Fibroblast of skin of abdomen (primary cell): ENCODE measurements at places on chromosomes 2 and 18.
A peak's percentile ranks its signal among the peaks of the same experiment; 100 is the strongest.

DNA sequence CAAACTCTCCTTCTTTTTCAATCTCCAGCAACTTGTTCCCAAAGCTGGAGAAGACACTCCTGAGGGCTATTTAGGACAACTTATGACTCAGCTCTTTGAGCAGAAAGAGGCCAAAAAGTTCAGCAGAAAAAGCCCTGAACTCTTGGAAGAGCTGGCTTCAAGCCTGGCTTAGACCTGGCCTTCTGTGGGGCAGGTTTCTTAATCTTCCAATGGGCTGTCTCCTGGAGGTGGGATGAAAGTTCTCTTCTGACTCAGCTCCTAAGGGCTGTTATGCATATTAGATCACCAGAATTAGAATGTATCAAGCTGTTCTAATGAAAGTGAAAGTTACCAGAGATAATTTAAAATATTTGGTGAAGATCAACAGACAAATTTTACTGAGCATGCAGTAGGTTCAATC lies 129.4 kb downstream of the RAD51AP2 start:
- peak; percentile 14 for DNase-seq

DNA sequence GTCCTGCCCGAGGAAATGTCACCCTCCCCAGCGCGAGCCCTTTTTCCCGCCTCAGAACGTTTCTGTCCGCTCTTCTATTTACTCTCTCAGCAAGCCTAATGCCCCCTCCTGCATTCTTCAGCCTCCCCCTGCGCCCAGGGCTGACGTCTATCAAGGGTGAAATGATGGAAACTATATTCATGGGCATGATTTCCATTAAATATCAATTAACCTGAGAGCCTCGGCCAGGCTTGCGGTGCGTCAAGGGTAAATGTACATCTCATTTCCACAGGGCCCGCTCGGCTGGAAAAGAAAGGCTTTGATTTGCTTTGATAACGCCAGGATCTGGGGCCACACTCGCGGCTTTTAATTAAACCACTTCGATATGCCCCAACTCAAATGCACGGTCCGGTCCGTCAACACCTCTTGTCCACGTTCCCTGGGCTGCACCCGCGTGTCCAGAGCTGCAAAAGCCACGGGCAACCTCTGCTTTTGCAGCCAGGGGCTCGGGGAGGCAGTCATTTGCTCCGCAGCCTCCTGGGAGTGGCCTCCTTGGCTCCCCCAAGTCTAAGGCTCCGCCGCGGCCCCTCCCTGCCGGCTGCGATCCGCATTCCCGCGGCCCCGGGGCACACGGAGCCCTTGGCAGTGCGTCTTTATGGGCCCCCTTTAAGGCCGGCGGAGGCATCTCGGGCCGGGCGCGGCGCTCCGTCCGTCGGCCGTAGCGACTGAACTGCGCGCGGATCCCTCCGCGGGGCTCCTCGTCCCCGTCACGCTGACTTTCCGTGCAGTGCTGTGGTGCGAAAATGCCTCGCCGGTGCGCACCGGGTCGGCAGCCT lies at the start of gene HOXD8:
HOXD8 (plus strand) TSS at position 724 of the 815 bp plus-strand sequence. CDS start 662 bp downstream, outside the sequence.
- peak; percentile 96 for DNase-seq

DNA sequence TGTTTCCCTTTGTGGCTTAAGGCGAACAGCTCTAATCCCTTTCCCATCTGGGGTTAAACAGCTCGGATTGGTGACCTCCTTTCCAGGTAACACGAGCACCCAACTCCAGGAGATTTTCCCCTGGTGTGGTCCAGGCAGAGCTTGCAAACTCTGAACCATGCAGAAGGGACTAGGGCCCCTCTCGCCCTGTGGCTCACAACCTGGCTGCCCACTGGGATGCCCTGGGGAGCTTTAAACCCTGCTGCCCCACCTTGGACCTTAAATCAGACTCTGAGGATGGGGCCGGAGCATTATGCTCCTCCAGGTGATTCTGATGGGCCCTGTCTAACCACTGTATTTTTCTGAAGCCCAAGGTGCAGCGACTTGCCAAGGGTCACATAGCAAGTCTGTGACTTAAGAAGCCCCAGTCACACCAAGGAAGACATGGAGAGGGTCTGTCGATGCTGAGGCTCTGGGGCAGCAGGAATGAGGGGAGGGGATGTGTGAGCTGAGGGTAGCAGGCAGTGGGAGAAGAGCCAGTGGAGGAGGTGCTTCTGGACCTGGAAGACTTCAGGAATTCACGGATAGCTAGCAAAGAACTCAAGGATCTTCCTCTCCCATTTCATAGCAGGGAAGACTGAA lies 5.9 kb downstream of the ARID5A start:
- no peak for DNase-seq

DNA sequence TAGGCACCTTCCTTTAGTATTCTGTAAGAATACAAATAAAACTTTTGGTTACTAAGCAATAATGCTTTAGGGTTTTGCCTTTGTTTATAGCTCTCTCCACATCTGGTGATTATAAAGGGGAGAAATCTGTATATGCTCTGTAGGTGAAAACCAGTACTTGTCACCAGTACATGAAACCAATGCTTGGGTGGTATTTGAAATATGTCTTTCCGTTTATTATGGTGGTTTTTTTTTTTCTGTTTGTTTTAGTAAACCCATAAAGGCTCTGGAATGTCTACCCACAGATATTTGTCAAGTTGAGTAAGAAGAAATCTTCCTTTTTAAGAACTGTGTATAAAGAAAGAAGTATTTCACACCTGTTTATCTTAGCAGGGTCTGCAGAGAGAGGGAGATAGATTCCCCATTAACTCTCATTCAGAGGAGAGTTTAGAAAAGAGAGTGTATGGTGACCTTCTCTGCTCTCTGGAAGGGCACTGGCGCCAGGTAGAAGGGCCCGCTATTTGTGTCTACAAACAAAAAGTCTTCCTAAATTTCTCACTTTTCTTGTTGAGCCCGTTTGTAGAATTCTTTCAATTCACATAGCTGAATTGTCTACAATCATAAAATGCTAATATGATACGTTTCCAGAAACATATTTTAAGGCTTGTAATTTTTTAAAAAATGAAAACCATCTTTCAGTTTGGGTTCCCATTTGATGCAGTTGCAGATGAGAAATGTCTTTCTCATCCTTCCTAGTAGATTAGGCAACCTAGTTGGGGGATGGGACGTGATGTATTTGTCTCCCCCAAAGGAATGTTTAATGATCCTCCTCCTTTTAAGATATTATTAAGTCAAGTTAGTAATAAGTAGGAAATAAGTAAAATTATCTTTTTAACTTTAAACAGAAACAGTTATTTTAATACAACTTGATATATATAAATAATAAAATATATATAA lies 33.9 kb downstream of the MAP3K20 start:
- DNase-seq, result peak; percentile 89
